NCI-H2171 (cell line): ENCODE measurements at places on chromosomes 4 and X.

- DNase-seq: no peak
Measured at GRCh38 chr4:28451346-28451745, 1590.7 kb downstream of the STIM2 start.

DNA sequence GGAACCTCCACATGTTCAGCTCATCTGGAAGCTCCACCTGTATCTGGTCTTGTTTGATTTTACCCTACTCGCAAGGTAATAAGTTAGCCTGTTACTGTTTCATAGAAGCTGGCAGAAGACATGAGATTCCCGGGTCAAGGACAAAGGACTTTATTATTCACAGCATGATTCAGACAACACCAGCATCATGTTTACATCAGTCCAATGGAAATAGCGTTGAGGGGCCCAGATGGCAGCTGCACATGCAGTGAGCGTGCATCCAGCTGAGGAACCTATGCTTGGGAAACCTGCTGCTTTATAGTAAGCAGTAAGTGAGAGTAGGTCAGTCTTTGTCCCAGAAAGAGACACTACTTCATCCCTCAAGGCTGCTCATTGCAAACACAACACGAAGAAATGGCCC, 19.8 kb downstream of the TSPAN5 start:
- DNase-seq: no peak

- no peak for DNase-seq
Measured at GRCh38 chr4:108943976-108944591, 181.2 kb upstream of the ETNPPL start.

DNA sequence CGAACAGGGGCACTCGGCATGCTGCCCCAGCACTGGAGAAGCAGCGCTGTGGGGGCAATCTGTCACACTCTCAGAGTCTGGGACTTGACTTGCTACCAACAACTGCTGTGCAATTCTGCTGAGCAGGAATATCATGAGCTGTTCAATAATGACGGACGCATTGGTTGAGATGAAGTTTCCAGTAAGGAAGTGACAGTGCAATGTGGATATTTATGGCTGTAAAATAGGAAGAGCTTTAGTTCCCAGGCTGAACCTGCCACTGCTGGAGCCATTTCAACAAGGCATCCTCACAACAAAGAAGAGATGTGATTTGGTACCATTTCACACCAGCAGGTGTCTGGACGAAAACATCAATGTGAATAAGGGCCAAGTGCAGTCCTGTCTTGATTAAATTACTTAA, 24.2 kb downstream of the CHST7 start:
- DNase-seq: no peak

GRCh38 chr4:128819082-128819742, 9.7 kb downstream of the JADE1 start:
- no peak for DNase-seq

GRCh38 chrX:120761810-120762209, 113.9 kb downstream of the CT47B1 start:
- DNase-seq: no peak

DNA sequence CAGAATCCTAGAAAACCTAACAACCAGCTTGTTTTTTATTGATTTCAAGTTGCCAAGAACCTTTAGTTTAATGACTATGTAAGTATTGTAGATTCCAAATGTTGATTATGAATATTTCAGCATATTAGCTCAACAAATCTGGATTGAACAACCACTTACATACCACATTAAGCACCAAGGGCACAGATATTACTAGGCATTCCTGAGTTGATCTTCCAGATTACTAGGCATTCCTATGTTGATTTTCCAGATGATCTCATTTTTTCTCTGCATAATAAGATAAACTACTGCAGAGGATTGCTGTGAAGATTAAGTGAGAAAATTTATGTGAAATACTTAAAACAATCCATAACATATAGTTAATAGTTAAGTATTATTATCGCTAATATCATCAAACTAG, 17.4 kb upstream of the DCAF8L1 start:
- DNase-seq: no peak

GRCh38 chr4:73404042-73404441, at the start of gene ALB:
ALB (plus strand) TSS chr4:73404287; CDS start chr4:73404328, 41 bp downstream.
- no peak for DNase-seq

- peak; percentile 68 for DNase-seq
Measured at GRCh38 chr4:8010618-8011017, 71.0 kb upstream of the AFAP1 start.
